ENCODE measurements at places on chromosomes 1 and 21. TPM values are rescaled to one million over a fixed set of nuclear protein-coding genes. Genes with fewer than 3 reads are reported as not detected.

GRCh38 chr21:44011123-44011522 lies 986 bp upstream of the TRAPPC10 start:
- peak overlapping the region; percentile 93 for H3K27ac ChIP-seq
- DNase-seq, result no peak
- peaks cover 40% of the 10 kb centered on the region for H3K4me1 ChIP-seq

GRCh38 chr1:178898401-178898800 lies 27.5 kb upstream of the ANGPTL1 start:
- no peaks in the 10 kb centered on the region for H3K36me3 ChIP-seq
- H3K27ac ChIP-seq, result no peak overlapping the region
- H3K4me1 ChIP-seq, result peaks cover 1% of the 10 kb centered on the region
- H3K27me3 ChIP-seq, result no peaks in the 10 kb centered on the region
- H3K4me3 ChIP-seq, result no peak overlapping the region
- no peak for DNase-seq

DNA sequence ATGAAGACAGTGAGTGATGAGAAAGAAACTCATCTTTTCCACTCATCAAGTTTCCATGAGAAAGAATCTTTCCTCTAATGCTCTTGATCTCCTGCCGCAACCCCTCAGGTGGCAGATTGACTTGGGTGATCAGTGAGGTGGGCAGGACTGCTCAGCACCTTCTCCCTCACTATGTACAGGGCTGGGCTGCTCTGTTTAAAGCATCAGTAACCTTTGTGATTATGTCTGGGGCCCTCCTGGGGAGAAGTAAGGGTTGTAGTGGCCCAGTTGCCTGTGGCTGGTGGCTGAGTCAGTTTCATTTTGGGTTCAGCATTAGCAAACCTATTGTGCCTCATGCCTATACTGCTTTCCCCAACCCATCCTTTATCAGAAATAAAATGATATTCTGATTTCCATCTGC lies 366.0 kb downstream of the TTLL7 start:
- DNase-seq, result no peak
- no peaks in the 10 kb centered on the region for H3K36me3 ChIP-seq
- no peak overlapping the region for H3K4me3 ChIP-seq
- no peaks in the 10 kb centered on the region for H3K4me1 ChIP-seq
- no peaks in the 10 kb centered on the region for H3K27me3 ChIP-seq
- H3K27ac ChIP-seq, result no peak overlapping the region

The TMEM52 gene
- total RNA-seq, result not detected

- DNase-seq, result no peak
- peaks cover 6% of the 10 kb centered on the region for H3K27me3 ChIP-seq
- H3K27ac ChIP-seq, result no peak overlapping the region
- no peaks in the 10 kb centered on the region for H3K36me3 ChIP-seq
- no peak overlapping the region for H3K4me3 ChIP-seq
- H3K4me1 ChIP-seq, result no peaks in the 10 kb centered on the region
These were observed 23.0 kb downstream of the RGS2 start for GRCh38 chr1:192831706-192832355.

DNA sequence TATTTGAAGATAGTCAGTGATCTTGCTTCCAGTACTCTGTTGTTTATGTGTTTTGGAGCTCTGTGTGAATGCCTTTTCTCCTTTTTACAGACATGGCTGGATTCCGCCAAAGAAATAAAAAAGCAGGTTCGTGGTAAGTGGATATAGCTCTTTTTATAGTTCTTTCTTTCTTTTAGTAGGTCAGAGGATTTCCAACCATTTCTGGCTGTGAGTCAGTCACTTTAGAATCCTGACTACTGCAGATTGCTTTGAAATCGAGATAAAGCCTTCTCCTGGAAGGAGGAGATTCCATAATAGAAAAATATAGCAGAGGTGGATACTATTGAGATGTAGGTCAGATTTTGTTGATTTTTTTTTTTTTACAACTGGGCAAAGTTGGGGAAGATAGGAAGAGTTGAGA lies 97.4 kb downstream of the EPB41 start:
- no peak overlapping the region for H3K27ac ChIP-seq
- H3K4me3 ChIP-seq, result no peak overlapping the region
- peaks cover 25% of the 10 kb centered on the region for H3K36me3 ChIP-seq
- H3K4me1 ChIP-seq, result no peaks in the 10 kb centered on the region
- H3K27me3 ChIP-seq, result no peaks in the 10 kb centered on the region

- no peaks in the 10 kb centered on the region for H3K4me1 ChIP-seq
- no peaks in the 10 kb centered on the region for H3K36me3 ChIP-seq
- H3K27ac ChIP-seq, result no peak overlapping the region
- no peak for DNase-seq
- peaks cover 8% of the 10 kb centered on the region for H3K27me3 ChIP-seq
These were observed 115.1 kb downstream of the RHOU start for GRCh38 chr1:228850141-228851100.

DNA sequence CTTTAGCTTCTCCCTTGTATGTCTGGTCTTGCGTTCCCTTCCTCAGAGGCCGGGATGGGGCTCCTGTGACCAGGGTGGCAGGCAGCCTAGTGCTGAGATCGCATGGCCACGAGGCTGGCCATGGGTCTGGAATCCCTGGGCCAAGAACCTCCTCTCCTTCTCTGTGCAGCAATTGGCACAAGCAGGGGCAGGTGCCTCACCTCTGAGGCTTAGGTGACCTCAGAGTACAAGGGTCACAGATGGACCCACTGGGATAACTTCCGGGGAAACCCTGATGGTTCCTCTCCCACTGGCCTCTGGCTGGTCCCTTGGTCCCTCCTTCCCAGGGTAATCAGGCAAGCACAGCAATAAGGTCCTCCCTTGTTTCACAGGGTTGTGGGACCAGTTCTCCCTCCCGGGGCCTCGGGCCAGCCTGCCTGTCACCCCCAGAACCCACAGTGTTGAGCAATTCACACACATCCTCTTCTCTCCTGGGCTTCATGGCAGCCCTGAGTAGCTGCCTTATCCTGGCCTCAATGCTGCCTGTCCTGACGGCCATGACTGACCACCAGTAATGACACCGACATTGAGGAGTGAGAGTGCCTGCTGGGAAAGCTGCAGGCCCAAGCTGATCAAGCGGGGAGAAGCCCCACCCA lies 38.6 kb downstream of the BMP8A start:
- H3K4me3 ChIP-seq, result no peak overlapping the region
- H3K27me3 ChIP-seq, result no peaks in the 10 kb centered on the region
- H3K27ac ChIP-seq, result no peak overlapping the region
- no peak for DNase-seq

The TMPRSS2 gene
- not detected for total RNA-seq

The FAM163A gene
- total RNA-seq, result not detected

DNA sequence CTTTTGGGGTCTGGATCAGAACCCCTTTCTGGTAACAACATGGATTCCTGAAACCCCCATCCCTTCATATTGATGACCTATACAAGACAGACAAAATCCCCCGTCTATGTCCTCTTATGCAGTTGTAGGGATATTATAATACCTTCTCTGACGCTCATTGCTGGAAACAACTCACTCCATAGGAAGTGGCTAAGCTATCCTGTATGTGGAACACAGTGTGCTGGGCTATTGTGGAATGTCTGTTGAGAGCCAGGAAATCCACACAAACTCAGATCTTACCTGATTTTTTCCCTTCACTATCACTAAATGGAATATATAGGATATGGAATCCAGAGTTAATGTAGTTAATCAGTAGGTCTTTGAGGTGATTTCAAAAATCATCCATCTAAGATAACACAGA lies 17.7 kb upstream of the PIK3R3 start:
- no peak overlapping the region for H3K4me3 ChIP-seq
- no peak for DNase-seq
- H3K27me3 ChIP-seq, result no peaks in the 10 kb centered on the region
- H3K27ac ChIP-seq, result no peak overlapping the region
- no peaks in the 10 kb centered on the region for H3K36me3 ChIP-seq

The CYP4A22 gene
- not detected for total RNA-seq

DNA sequence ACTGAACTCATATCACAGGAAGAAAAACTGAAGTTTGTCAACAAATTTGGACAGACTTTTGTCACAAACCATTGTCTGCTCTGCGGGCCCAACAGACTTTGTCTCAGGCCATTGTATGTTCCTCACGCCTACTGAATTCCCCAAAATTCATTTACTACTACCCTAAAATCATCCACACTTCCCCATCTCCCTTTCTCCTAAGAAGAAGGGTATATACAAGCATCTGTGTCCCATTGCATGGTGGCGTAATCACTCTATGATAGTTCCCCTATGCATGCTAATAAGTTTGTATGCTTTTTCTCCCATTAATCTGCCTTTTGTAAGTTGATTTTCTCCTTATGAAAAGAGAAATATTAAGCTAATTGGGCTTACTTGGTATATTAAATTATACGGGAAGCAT lies 54.9 kb upstream of the ATF3 start:
- no peak overlapping the region for H3K4me3 ChIP-seq
- H3K27me3 ChIP-seq, result peaks cover 54% of the 10 kb centered on the region
- no peaks in the 10 kb centered on the region for H3K36me3 ChIP-seq
- peaks cover 4% of the 10 kb centered on the region for H3K4me1 ChIP-seq
- no peak overlapping the region for H3K27ac ChIP-seq

- no peak for DNase-seq
- no peaks in the 10 kb centered on the region for H3K36me3 ChIP-seq
- H3K4me3 ChIP-seq, result no peak overlapping the region
These were observed 231.1 kb upstream of the RUNX1 start for GRCh38 chr21:35280231-35280630.

The MYOG gene
- total RNA-seq, result not detected

DNA sequence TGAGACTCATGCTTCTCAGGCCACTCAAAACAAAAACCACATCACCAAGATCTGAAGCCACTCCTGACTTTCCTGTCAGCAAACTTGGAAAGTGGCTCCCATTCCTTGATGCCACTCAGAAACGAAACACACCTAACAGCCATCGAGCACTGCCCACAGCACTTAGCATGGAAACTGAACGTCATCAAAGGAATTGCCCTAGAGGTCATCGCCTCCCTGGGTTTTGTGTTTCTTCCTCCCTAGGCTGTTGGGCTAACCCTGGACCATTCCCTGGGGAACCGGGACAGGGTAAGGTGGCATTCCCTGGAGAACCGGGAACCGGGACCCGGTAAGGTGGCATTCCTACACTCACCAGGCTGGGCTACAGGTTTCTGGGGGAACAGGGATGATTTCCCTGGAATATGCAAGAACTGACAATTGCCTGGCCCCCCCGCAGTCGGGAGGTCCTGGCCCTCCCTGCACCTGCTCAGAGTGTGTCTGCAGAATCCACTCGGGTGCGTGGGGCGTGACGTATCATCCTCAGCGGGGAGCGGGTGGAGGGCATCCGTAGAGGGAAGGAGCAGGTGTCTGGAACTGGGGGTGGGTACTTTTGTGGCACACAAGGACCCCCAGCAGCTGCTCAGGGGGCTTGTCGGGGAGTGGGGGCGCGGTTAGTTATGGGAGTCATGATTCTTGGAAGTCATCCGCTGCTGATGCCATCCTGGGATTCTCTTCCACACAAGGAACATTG lies 30.3 kb downstream of the SLC45A1 start:
- no peak overlapping the region for H3K4me3 ChIP-seq
- no peak for DNase-seq
- H3K27ac ChIP-seq, result no peak overlapping the region
- H3K4me1 ChIP-seq, result peaks cover 2% of the 10 kb centered on the region
- H3K27me3 ChIP-seq, result no peaks in the 10 kb centered on the region

The GNG12 gene
- total RNA-seq, result 0.04 TPM

DNA sequence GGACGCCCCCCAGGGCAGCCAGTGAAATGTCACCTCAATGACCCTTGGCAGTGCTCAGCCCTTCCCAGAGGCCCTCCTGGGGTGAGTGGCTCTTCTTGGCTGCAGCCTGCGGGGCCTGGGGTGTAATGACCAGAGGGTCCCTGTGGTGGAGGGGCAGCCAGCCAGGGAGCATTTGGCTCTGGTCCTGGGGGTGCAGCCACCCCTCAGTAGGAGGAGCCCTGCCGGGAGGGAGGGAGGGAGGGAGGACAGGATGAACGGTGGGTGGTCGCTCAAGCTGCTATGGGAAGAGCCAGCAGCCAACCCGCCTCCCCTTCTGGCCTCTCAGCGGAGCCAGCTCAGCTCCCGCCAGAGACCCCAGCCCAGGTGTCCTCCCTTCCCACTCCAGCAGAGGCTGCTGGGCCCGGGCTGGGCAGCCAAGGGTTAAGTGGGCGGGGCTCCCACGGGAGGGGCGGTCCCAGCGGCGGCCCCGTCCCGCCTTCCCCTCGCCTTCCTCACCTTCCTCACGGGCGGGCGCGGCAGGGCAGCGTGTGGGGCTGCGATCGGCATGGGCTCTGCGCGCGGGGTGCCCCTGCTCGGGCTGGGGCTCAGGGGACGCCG lies 9.0 kb upstream of the PLCH2 start:
- DNase-seq, result no peak
- no peaks in the 10 kb centered on the region for H3K4me1 ChIP-seq
- H3K27ac ChIP-seq, result no peak overlapping the region
- H3K27me3 ChIP-seq, result no peaks in the 10 kb centered on the region

The BPNT1 gene
- 23.4 TPM for total RNA-seq

GRCh38 chr1:232059726-232060374 lies 433.3 kb downstream of the DISC1 start:
- H3K27me3 ChIP-seq, result no peaks in the 10 kb centered on the region
- H3K27ac ChIP-seq, result no peak overlapping the region
- no peaks in the 10 kb centered on the region for H3K4me1 ChIP-seq
- H3K36me3 ChIP-seq, result no peaks in the 10 kb centered on the region
- DNase-seq, result no peak

The KRTAP12-2 gene
- total RNA-seq, result not detected

The LEFTY2 gene
- total RNA-seq, result not detected

The FOXE3 gene
- total RNA-seq, result not detected

GRCh38 chr1:26078286-26079177 lies 11.1 kb upstream of the TRIM63 start:
- H3K27ac ChIP-seq, result no peak overlapping the region
- H3K27me3 ChIP-seq, result peaks cover 11% of the 10 kb centered on the region
- DNase-seq, result no peak
- H3K4me3 ChIP-seq, result no peak overlapping the region
- peaks cover 15% of the 10 kb centered on the region for H3K4me1 ChIP-seq
- H3K36me3 ChIP-seq, result no peaks in the 10 kb centered on the region

The LCE1D gene
- total RNA-seq, result not detected
